ENCODE measurements at places on chromosomes 2 and 18.

GRCh38 chr18:78421392-78421791 lies 558.2 kb upstream of the SALL3 start:
- DNase-seq, result no peak

DNA sequence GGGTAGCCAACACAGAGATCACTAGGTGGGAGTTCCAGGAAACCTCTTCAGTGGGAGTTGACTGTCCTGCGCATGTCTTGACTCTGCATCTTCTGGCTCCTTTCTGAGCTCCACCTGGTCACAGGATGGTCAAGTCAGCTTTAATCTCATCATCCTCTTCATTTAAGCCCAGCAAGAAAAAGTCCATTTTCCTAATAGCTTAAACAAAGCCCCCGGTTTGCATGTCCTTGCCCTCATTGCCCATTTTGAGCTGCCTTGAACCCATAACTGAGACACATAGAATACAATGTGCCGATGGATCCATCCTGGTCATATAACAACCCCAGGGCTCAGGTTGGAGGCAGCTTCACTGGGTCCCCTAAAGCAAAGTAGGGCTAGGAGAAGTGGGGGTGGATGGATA lies 40.8 kb downstream of the SPATS2L start:
- no peak for DNase-seq

DNA sequence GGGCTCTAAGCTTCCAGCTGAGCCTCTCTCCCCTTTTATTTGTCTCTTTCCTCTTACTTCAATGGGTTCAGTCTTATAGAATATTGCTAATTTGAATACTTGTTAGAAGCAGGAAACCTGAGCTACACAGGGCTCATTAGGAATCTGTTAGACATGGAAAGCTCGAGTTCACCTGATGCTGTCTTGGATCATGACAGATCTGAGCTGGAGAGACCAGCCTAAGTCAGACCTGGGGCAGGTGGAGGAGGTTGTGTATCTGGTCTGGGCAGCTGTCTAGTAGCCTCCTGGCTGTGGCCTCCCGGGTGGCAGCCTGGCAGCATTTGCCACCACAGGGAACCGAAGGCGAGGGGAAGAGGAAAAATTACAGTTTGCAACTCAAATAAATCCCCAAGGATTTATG lies 185.9 kb downstream of the ICOS start:
- peak; percentile 52 for DNase-seq

GRCh38 chr2:73836141-73836943 lies 7.6 kb downstream of the STAMBP start:
- no peak for DNase-seq

- no peak for DNase-seq
Measured at GRCh38 chr2:45178359-45178758, 169.1 kb upstream of the SIX2 start.
